Keratinocyte (primary cell): ENCODE measurements at places on chromosomes 2 and 18.

DNA sequence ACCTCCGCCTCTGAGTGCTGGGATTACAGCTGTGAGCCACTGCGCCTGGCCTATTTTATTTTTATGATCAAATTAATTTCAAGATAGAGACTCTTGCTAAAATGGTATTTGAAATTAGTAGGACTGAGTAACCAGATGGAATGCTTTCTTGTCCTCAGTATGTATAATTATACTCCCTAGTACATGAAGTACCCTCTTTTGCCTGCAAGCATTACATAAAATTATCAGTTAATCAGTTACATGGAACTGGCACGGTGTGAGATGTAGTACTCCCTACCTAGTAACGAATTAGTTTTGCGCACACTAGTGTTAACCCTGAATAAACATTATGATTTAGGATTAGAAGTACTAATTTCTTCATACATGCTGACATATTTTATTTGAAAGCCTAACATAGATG lies 41.6 kb downstream of the RBBP8 start:
- H3K36me3 ChIP-seq, result peaks cover 17% of the 10 kb centered on the region
- no peak for DNase-seq
- no peaks in the 10 kb centered on the region for H3K27me3 ChIP-seq

DNA sequence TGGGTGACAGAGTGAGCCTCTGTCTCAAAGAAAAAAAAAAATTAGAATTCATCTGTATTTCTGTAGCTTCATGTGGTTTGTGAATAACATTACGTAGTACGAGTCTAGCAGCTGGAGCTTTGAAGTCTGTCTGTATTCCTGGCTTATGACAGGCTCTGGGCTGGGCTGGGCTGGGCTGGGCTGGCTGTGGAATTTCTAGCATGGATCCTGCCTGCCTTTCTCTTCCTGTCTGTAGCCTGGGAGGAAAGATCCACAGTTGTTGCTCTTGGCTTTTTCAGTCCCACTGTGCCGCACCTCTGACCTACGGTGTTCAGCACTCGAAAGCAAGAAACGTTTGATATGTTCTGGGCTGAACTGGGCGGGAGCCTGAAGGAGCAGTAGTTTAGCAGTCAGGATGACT lies 55.4 kb downstream of the BOLA3 start:
- no peaks in the 10 kb centered on the region for H3K4me1 ChIP-seq
- no peak overlapping the region for H3K27ac ChIP-seq
- no peak overlapping the region for H3K4me3 ChIP-seq
- DNase-seq, result no peak

DNA sequence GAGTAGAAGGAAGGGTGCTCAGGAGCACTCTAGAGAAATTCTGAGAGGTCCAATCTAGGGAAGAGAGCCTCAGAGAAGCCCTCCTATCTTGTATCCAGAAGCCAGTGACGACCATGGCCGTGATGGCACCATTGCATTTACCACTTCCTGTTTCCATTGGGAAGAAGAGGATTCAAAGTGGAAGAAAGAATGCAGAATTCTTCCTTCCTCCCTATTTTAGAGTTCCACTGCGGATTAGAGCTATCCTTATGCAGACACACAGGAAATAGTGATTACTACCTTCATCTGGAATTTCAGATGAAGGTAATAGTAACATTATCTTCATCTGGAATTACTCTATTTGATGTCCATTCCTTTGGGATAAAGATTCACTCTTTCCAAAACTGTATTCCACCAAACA lies 45.6 kb upstream of the PCBP1 start:
- H3K36me3 ChIP-seq, result peaks cover 3% of the 10 kb centered on the region
- no peak overlapping the region for H3K4me3 ChIP-seq
- no peak overlapping the region for H3K27ac ChIP-seq
- H3K27me3 ChIP-seq, result no peaks in the 10 kb centered on the region
- peaks cover 15% of the 10 kb centered on the region for H3K4me1 ChIP-seq

- H3K4me1 ChIP-seq, result peaks cover 21% of the 10 kb centered on the region
- no peaks in the 10 kb centered on the region for H3K36me3 ChIP-seq
- H3K4me3 ChIP-seq, result no peak overlapping the region
- no peaks in the 10 kb centered on the region for H3K27me3 ChIP-seq
- H3K27ac ChIP-seq, result no peak overlapping the region
Observed at GRCh38 chr2:127088706-127089105, 18.2 kb downstream of the BIN1 start.

DNA sequence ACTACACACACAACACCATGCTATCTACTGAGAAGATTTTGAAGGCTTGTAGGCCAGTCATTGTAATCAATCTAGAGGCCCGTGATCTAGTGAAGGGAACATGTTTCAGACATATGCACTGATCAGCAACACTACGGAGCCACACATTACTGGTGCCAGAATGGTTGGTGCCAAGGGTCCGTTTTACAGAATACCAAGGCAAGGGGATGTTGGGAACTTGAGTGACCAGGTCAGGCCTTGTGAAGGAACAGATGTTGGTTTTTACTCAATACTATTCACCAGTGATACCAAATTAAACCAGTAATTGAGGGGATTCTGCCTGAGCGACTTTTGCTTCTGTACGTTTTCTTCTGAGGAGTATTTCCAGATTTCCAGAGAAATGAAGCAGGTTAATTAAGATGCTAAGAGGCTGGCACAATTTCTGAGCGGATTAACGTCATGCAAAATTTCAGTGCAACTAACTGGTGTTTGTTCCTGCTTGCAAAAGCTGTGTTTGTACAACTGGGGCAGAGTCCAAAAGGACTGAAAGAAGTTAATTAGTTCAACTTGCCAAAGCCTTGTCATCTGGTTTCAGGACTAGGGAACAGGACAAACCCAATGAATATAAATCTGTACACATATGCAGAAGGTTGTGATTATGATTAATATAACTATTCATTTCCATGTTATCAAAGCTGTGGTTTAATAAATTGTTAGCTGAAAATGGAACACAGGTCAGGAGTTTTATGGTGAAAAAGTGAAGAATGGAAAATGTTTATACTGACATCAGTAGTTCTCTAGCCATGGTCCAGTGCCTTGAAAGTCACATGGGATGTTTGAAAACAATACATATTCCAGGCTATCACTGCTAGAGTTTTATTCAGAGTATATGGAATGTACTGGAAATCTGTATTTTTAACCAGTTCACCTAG lies 432.1 kb upstream of the DCC start:
- no peak overlapping the region for H3K27ac ChIP-seq
- H3K36me3 ChIP-seq, result no peaks in the 10 kb centered on the region
- H3K27me3 ChIP-seq, result no peaks in the 10 kb centered on the region
- no peaks in the 10 kb centered on the region for H3K4me1 ChIP-seq
- DNase-seq, result no peak

DNA sequence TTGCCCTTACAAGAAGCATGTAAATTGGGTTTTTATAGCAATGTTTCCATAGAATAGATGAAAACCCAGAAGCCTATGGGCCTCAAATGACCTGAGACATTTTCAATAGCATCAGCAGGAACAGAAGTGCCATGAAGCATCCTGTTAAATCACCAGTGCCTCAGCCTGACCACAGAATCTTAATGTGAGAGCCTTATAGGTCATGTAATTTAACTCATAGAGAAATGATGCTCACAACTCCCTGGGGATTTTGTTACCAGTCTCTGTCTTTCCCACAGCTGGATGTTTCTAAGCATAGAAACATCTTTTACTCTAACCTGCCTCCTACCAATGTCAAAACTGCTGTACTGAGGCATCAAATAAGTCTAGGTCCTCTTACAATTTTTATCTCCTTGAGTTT lies 295.8 kb upstream of the ACVR2A start:
- H3K4me1 ChIP-seq, result no peaks in the 10 kb centered on the region
- H3K36me3 ChIP-seq, result no peaks in the 10 kb centered on the region
- peaks cover 2% of the 10 kb centered on the region for H3K27me3 ChIP-seq
- H3K27ac ChIP-seq, result no peak overlapping the region
- no peak for DNase-seq
- H3K4me3 ChIP-seq, result no peak overlapping the region

DNA sequence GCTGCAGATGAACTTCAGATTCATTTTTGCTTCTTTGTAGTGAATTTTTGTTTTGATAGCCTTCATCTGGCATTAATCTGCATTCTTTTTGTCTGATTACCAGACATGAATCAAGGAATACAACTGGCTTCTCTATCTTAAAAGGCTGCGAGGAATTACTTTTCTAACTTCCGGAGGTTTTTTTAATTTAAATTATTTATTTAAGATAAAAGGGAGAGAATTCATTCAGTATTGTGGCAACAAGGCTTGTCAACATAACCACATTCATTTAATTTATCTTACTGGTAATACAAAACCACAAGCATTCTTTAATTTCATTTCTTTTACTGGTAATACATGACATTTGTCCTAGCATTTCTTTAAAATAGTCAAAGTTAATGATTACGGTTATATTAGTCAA lies 36.0 kb downstream of the CSRNP3 start:
- H3K4me1 ChIP-seq, result no peaks in the 10 kb centered on the region
- no peak overlapping the region for H3K4me3 ChIP-seq
- no peak overlapping the region for H3K27ac ChIP-seq
- no peaks in the 10 kb centered on the region for H3K36me3 ChIP-seq

- H3K27ac ChIP-seq, result no peak overlapping the region
- DNase-seq, result no peak
- H3K4me1 ChIP-seq, result no peaks in the 10 kb centered on the region
- H3K4me3 ChIP-seq, result no peak overlapping the region
- H3K36me3 ChIP-seq, result no peaks in the 10 kb centered on the region
Observed at GRCh38 chr2:166170356-166170755, 42.5 kb upstream of the SCN1A start.

GRCh38 chr2:235029054-235029453 lies 77.2 kb downstream of the SH3BP4 start:
- DNase-seq, result no peak
- peaks cover 44% of the 10 kb centered on the region for H3K4me1 ChIP-seq
- peaks cover 14% of the 10 kb centered on the region for H3K36me3 ChIP-seq
- no peak overlapping the region for H3K27ac ChIP-seq
- H3K4me3 ChIP-seq, result peak overlapping the region; percentile 74

DNA sequence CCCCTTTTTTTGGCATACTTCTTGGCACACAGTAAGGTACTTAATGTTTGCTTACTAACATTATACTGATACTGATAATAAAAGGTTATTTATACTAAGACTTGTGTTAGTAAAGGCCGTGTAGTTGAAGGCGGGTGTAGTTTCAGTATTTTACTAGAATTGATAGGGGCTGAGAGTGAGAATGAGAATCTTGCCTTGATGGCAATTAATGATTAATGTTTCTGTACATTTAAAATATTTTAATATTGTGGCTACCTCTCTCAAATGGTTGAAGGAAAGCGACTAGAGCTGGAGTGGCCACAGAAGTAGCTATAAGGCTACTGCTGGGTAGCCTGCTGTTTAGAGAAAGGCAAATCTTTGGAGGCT lies 29.3 kb downstream of the PELI1 start:
- no peak overlapping the region for H3K4me3 ChIP-seq
- H3K36me3 ChIP-seq, result no peaks in the 10 kb centered on the region
- no peak for DNase-seq
- peaks cover 41% of the 10 kb centered on the region for H3K4me1 ChIP-seq
- no peaks in the 10 kb centered on the region for H3K27me3 ChIP-seq
- H3K27ac ChIP-seq, result peak overlapping the region; percentile 72

- H3K36me3 ChIP-seq, result no peaks in the 10 kb centered on the region
- H3K27ac ChIP-seq, result no peak overlapping the region
- no peak for DNase-seq
- H3K4me3 ChIP-seq, result no peak overlapping the region
Observed at GRCh38 chr2:35343135-35343534, 1012.4 kb upstream of the CRIM1 start.

DNA sequence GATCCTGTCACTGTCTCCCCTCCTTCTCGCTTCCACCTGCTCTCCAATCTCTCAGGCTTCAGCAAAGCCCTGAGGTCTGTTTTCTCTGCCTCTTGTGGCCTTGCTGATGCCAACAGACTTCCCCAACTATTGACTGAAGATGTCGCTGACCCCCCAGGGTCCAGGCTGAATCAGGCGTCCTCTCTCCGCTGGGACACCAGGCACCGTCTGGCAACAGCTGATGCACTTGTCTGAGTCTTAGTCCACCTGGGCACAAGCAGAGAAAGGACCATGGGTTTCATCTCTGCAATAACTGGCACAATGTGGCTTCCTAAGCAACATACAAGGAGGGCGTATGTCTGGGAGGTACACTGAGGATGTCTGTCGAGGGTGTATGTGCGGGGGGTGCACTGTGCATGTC lies 248.7 kb upstream of the MYT1L start:
- no peak overlapping the region for H3K27ac ChIP-seq
- H3K4me3 ChIP-seq, result no peak overlapping the region
- H3K36me3 ChIP-seq, result no peaks in the 10 kb centered on the region
- DNase-seq, result no peak

- no peaks in the 10 kb centered on the region for H3K27me3 ChIP-seq
- no peak overlapping the region for H3K4me3 ChIP-seq
- no peak overlapping the region for H3K27ac ChIP-seq
- no peaks in the 10 kb centered on the region for H3K4me1 ChIP-seq
Observed at GRCh38 chr2:23286758-23287704, 97.9 kb upstream of the KLHL29 start.

GRCh38 chr2:240930631-240931318 lies 24.6 kb downstream of the CROCC2 start:
- DNase-seq, result no peak
- H3K27me3 ChIP-seq, result peaks cover 14% of the 10 kb centered on the region
- H3K4me3 ChIP-seq, result no peak overlapping the region

DNA sequence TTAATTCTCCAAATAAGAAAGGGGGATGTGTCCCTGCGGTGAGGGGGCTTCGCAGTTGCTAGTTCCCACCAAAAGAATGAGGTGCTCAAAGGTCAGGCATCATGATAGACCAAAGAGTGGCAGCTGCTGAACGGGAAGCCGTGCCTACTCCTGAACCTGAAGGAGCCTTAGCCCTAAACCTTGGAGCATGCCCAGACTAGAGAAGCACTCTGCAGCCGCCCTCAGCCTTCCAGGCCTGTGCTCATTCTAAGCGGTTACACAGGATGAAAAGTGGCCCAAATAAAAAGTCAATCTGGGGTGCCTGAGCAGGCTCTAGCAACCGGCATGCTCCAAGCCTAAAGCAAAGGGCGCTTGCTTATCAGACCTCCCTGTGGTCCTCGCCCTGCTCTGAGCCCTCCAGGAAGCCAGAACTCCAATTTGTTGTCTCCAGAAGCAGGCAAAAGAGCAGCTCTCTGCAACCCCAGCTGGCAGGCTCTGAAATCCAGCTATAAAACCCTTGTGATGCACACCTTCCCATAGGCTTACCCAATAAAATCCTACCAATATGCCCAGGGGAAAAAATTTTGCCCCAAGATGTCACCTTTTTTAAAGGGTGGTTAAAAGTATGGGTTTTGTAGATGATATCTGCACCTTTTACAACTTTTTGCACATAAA lies 17.5 kb downstream of the UXS1 start:
- no peak overlapping the region for H3K4me3 ChIP-seq
- no peak overlapping the region for H3K27ac ChIP-seq
- DNase-seq, result no peak
- no peaks in the 10 kb centered on the region for H3K27me3 ChIP-seq
